ENCODE measurements at places on chromosomes 6 and 20.

GRCh38 chr20:1212607-1213396 is 9.5 kb downstream of the C20orf202 start:
- DNase-seq = peak; percentile 57

GRCh38 chr6:53446151-53446550 is 97.4 kb upstream of the ELOVL5 start:
- no peak for DNase-seq

DNA sequence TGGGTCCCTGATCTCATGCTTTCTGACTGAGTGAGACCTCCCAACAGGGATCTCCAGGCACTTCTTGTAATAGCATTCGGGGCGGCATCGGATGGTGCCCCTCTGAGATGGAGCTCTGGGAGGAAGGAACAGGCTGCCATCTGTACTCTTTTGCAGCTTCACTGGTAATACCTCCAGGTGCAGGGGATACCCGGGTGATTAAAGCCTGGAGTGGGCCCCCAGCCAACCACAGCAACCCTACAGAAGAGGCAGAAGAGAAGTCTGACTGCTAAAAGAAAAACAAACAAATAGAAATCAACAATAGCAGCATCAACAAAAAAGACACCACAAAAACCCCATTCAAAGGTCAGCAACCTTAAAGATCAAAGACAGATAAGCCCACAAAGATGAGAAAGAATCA is 19.1 kb upstream of the PGK2 start:
- DNase-seq = no peak

GRCh38 chr6:32290886-32291450 is 67.1 kb upstream of the NOTCH4 start:
- peak; percentile 51 for DNase-seq

- no peak for DNase-seq
Observed at GRCh38 chr20:34439168-34439567, 76.1 kb downstream of the ITCH start.

- no peak for DNase-seq
Observed at GRCh38 chr6:13810688-13811446, 3.5 kb downstream of the MCUR1 start.

DNA sequence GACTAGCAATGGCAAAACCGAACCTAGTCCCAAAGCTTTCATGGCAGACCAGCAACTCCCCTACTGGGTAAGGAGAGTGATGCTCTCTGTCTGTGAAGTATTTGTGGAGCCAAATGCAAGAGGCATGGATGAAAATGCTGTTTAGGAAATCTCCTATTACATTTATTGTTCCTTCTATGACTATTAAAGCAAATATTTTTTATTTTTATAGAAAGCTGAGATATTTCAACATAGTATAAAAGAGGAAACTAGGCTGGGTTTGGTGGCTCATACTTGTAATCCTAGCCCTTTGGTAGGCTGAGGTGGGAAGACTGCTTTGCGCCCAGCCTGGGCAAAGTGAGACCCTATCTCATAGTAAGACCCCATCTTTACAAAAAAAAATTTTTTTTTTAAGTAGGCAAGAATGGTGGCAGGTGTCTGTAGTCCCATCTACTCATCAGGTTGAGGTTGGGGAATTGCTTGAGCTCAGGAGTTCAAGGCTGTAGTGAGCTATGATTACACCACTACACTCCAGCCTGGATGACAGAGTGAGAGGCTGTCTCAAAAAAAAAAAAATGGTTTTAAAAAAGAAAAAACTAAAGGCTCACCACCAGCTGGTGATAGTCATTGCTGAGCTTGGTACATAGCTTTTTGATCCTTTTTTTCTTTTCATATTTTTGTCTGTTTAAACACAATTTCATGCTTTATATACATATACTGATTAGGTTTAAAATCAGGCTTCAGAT is 11.3 kb downstream of the KDM1B start:
- no peak for DNase-seq

GRCh38 chr20:32449890-32450401 is 91.8 kb downstream of the ASXL1 start:
- DNase-seq = no peak

GRCh38 chr20:14142171-14142570 is 146.9 kb downstream of the MACROD2 start:
- DNase-seq = peak; percentile 53

DNA sequence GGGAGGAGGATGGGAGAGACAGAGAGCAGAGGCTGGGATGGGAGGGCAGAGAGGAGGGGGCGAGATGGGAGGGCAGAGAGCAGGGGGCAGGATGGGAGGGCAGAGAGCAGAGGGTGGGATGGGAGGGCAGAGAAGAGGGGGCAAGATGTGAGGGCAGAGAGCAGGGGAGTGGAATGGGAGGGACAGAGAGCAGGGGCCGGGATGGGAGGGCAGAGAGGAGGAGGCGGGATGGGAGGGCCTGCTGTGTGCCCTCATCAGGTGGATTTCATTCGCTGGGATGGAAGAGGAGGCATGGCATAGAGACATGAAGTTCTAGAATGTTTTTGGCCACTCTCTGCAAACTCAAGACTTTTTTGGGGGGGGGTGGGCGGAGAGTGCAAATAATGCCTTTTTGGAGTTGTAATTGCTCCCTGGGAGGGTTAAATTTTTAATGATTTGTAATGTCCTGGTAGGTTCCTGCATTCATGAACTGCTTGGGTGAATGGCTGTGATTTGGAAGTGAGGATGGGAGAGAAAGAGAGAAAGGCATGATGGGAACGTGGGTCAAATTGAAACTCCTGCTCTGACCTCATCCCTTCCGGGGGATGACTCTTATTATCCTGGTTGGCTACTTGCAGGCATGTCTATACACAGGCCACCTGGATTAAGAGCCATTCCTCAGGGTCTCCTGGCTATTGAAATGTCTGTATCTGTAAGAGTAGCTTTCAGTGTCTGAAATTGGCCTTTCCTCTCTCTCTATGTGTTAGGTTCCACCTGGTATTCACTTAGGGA is 162.4 kb upstream of the AGPAT4 start:
- DNase-seq = peak; percentile 29

DNA sequence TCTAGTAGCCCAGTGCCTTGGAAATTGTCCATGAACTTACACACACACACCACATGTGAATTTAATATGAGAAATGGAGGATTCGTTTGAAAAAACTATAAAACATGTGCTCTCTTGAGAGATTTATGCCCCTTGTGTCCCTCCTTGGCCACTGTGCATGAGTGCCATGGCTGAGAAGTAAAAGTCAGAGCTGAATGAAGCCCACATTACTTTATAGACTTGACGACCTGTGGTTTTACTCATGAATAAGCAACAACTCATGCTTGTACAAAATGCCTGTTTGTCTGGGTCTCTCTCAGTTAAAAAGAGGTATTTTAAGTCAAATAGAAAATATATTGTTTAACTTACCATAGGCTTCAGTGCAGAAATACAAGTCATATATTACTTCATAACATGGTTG is 102.7 kb downstream of the KCNQ5 start:
- DNase-seq = peak; percentile 29

- DNase-seq = no peak
Observed at GRCh38 chr20:4230185-4230584, 214.8 kb upstream of the RNF24 start.

GRCh38 chr6:12223383-12223782 is 66.8 kb upstream of the EDN1 start:
- no peak for DNase-seq

- DNase-seq = no peak
Observed at GRCh38 chr6:146305951-146306350, 237.7 kb upstream of the RAB32 start.

- no peak for DNase-seq
Observed at GRCh38 chr6:89818977-89819335, 638 bp downstream of the MDN1 start.

DNA sequence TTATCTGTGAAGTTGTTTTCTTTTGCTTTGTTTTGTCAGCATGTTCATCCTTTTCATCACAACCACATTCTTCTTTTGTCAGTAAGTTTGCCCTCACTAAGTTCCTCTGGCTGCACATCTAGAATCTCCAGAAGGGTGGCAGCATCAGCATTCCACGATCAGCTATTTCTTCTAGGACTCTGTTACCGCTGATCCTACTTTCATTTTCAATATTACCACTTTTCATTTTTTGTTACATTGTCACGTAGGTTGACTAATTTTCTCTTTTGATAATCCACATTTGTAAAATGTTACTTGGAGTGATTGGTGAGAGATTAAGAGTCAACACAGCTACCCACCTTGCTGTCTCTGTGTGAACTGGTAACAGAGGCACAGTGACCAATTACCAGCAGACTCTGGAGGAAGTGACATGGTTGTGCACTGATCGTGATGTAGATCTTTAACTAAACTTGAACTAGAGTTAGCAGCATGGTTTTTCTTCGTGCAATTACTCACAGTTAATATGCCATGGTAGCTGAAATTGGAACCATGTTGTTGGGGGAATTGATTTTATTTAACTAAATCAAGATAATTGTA is 307.9 kb upstream of the SLC35B3 start:
- no peak for DNase-seq

GRCh38 chr6:10532392-10532791 is 11.2 kb downstream of the GCNT2 start:
- DNase-seq = no peak

All from fibroblast of upper back skin (primary cell).